ENCODE measurements at places on chromosomes 3 and 15. TPM values are rescaled to one million over a fixed set of nuclear protein-coding genes. Genes with fewer than 3 reads are reported as not detected.

GRCh38 chr3:74124782-74125181, 489.7 kb downstream of the CNTN3 start:
- no peak overlapping the region for H3K27ac ChIP-seq
- no peaks in the 10 kb centered on the region for H3K4me1 ChIP-seq
- no peaks in the 10 kb centered on the region for H3K36me3 ChIP-seq
- no peak for DNase-seq
- no peaks in the 10 kb centered on the region for H3K27me3 ChIP-seq
- no peak overlapping the region for H3K4me3 ChIP-seq

DNA sequence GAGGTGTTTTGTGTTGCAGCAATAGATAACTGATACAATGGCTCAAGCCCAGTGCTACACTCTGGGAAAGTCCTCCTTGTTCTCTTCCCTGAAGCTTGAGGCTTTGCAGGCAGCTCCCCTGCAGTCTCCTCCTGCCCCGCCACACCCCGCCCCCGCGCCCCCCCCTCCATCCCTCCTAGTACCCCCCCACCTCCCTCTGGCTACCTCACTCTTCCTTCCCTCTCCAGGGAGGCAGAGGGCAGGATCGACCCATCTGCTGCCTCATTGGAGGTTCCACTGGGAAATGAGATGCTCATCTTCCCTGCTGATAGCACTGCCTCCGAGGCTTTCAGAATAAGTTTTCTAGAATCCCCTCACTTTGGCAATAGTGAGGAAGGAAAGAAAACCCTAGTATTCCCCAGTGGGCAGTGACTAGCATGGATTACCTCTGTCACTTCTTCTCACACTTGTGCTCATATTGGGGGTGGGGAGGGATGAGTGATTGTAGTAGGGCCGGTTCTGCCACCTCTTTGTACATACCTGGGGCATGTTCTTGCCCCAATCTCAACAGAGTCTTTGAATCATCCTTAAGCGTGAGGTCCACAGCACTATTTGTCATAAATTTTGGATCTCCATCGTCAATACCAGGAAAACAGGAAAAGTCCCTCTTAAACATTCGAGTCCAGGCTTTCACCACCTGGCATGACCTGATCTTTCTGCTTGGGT, 16.3 kb upstream of the RAB7A start:
- no peaks in the 10 kb centered on the region for H3K4me1 ChIP-seq
- H3K27me3 ChIP-seq, result no peaks in the 10 kb centered on the region
- DNase-seq, result no peak
- no peaks in the 10 kb centered on the region for H3K36me3 ChIP-seq

DNA sequence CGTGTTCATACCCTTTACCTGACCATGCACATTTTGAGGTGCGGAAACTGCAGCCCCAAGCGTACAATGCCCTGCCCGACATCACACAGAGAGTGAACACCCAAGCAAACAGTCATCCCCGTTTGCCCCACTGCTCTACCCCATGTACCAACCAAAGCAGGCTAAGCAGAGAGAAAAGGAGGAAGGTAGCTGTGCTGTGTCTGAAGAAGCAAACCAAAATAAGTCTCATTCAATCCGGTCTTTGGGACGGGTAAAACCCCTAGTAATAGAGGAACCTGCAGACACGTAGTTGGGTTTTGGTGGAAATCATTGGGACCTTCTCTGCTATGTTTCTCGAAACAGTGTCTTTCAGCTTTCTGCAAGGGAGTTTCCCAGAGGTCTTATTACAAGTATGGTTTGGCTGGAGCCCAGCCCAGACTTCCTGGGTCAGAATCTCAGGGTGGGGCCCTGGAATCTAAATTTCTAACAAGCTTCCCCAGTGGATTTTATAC, 164.6 kb upstream of the HES1 start:
- no peaks in the 10 kb centered on the region for H3K4me1 ChIP-seq
- DNase-seq, result no peak
- no peaks in the 10 kb centered on the region for H3K36me3 ChIP-seq
- no peak overlapping the region for H3K4me3 ChIP-seq
- no peak overlapping the region for H3K27ac ChIP-seq
- H3K27me3 ChIP-seq, result no peaks in the 10 kb centered on the region

- no peaks in the 10 kb centered on the region for H3K27me3 ChIP-seq
- H3K4me1 ChIP-seq, result no peaks in the 10 kb centered on the region
- no peak overlapping the region for H3K4me3 ChIP-seq
- DNase-seq, result no peak
- H3K36me3 ChIP-seq, result peaks cover 4% of the 10 kb centered on the region
- H3K27ac ChIP-seq, result no peak overlapping the region
Observed at GRCh38 chr3:157151151-157151550, 8.8 kb downstream of the CCNL1 start.

CCR9 gene
- total RNA-seq, result not detected

- no peak overlapping the region for H3K27ac ChIP-seq
- no peak for DNase-seq
- no peaks in the 10 kb centered on the region for H3K36me3 ChIP-seq
- H3K4me3 ChIP-seq, result no peak overlapping the region
- H3K27me3 ChIP-seq, result no peaks in the 10 kb centered on the region
Observed at GRCh38 chr15:63640146-63640545, 43.0 kb downstream of the FBXL22 start.

- H3K36me3 ChIP-seq, result no peaks in the 10 kb centered on the region
- no peak overlapping the region for H3K4me3 ChIP-seq
- no peak for DNase-seq
- no peaks in the 10 kb centered on the region for H3K27me3 ChIP-seq
- H3K27ac ChIP-seq, result no peak overlapping the region
- H3K4me1 ChIP-seq, result no peaks in the 10 kb centered on the region
Observed at GRCh38 chr15:67059127-67059553, 6.3 kb upstream of the SMAD3 start.

DNA sequence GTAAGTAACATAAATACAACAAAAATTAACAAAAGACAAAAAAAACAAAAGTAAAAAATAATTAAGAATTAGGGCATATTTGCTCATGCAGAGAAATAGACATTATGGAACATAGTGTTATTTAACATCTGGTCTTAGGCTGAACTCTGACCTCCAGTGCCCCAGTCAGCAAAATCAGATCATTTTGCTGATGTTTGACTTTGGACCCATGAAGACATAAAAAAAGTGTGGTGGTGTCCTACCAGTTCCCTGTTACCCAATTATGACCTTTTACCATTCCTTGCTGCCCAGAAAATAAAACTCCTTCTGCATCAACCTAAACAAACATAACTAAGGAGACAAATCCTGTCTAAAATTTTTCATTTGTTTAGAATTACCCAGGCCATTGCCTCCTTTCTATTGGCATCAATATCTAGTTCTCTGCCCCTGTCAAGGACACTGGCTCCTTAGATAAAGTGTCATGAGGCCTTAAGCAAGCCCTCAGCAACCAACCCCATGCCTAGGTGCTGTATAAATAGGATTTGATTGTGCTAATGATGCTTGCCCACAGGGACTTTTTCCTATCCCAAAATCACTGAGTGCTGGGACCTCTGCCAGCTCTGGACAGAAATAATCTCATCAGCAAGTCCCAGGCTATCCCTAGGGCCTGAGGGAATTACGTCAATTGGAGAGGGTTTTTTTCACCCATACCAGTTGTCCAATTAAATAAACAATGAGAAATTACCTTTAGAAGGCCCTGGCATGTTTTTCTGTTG, 334.5 kb upstream of the UMPS start:
- no peak overlapping the region for H3K27ac ChIP-seq
- H3K27me3 ChIP-seq, result no peaks in the 10 kb centered on the region
- no peak overlapping the region for H3K4me3 ChIP-seq
- H3K4me1 ChIP-seq, result no peaks in the 10 kb centered on the region
